ENCODE measurements at places on chromosomes 5 and 9.

GRCh38 chr5:98349251-98349989, 424.0 kb upstream of the RGMB start:
- DNase-seq = no peak

- DNase-seq = no peak
These were observed 14.9 kb upstream of the MACIR start for GRCh38 chr5:103243665-103244064.

GRCh38 chr9:15211815-15212495, 95.1 kb downstream of the TTC39B start:
- no peak for DNase-seq

DNA sequence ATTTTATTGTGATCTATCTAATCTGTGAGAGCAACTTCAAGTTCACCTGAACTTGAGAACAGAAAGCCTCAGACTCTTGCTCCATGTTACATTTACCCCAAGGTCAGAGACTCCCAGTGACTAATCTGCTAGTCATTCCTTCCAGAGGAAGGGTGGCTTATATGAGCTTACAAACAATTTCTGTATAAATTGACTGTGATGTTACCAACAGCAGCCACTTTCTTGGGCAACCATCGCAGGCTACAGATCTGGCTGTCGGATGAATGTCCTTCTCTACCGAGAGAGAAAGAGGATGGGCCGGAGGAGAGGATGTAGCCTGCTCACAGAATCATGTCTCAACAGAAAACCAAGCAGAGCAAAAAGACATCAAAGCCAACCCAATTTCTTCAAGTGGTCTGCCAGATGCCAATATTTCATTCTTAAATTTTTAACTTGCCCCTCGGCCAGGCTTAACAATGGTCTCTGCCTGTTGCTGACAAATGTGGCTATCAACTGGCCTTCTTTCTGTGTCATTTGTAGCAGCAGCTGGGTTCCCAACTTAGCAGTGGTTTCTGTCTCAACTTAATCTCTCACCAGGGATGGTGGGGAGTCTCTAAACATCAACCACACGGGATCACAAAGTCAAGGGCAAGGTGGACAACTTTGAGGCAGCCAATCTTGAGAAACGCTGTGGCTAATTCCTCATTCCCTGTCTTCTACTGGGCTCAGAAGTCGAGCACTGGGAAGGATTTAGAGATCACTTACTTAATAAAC, 81.3 kb downstream of the RAPGEF1 start:
- DNase-seq = peak; percentile 60

DNA sequence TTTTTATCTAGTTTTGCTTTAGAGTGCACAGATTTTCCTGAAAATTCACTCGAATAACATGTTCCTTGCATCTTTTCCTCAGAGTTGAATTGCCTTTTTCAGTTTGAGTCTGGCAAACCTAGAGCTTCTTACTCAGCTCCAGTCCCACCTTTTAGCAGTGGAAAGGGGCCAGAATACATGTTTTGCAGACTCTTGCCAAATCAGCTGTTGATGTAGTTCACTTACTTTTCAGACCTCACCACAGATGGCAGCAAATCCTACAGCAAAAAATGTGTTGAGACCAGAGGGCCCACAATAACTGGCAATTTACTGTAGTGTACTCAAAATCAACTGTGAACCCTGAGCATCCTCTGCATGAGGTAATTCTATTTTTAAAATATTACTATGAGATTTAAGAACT, 545.2 kb upstream of the ACO1 start:
- DNase-seq = no peak
